Colonic mucosa (tissue), 4 donors: ENCODE measurements at places on chromosomes 5 and 9. TPM values are rescaled to one million over a fixed set of nuclear protein-coding genes. Genes with fewer than 3 reads are reported as not detected.

- H3K4me3 ChIP-seq: no peak overlapping the region
- no peaks in the 10 kb centered on the region for H3K36me3 ChIP-seq
- no peak for DNase-seq
- no peaks in the 10 kb centered on the region for H3K4me1 ChIP-seq
These were observed 98.8 kb upstream of the ADRA1B start for GRCh38 chr5:159817262-159818029.

- no peaks in the 10 kb centered on the region for H3K36me3 ChIP-seq
- no peak overlapping the region for H3K4me3 ChIP-seq
- H3K27ac ChIP-seq: no peak overlapping the region
These were observed 172.1 kb downstream of the FER start for GRCh38 chr5:108919591-108920326.

- no peaks in the 10 kb centered on the region for H3K27me3 ChIP-seq
- H3K4me1 ChIP-seq: no peaks in the 10 kb centered on the region
- H3K4me3 ChIP-seq: no peak overlapping the region
- no peaks in the 10 kb centered on the region for H3K36me3 ChIP-seq
These were observed 76.1 kb downstream of the SLC1A3 start for GRCh38 chr5:36682499-36682898.

DNA sequence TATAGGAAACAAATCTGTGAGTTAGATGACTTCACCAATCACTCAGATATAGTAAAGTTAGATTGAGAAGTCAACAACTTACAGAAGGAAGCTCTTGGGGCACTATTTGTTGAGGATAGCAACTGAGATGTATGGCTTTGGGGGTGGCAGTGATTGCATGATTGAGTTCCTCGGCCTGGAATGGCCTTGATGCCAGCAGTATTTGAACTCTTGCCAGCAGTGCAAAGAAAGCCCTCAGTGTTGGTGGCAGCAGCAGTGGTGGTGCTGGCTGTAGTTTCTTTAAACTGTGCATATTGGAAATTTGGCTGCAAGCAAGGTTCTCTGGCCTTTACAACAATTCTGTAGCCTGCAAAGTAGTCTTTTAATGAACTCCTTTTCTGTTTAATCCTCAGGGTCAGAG lies 41.4 kb upstream of the PJA2 start:
- no peaks in the 10 kb centered on the region for H3K36me3 ChIP-seq
- H3K4me3 ChIP-seq: no peak overlapping the region
- DNase-seq: no peak
- no peak overlapping the region for H3K27ac ChIP-seq
- H3K27me3 ChIP-seq: no peaks in the 10 kb centered on the region
- H3K4me1 ChIP-seq: no peaks in the 10 kb centered on the region

- no peak overlapping the region for H3K27ac ChIP-seq
- H3K36me3 ChIP-seq: no peaks in the 10 kb centered on the region
- no peaks in the 10 kb centered on the region for H3K27me3 ChIP-seq
- no peaks in the 10 kb centered on the region for H3K4me1 ChIP-seq
- H3K4me3 ChIP-seq: no peak overlapping the region
These were observed 43.2 kb downstream of the FBXO4 start for GRCh38 chr5:41968153-41968723.

DNA sequence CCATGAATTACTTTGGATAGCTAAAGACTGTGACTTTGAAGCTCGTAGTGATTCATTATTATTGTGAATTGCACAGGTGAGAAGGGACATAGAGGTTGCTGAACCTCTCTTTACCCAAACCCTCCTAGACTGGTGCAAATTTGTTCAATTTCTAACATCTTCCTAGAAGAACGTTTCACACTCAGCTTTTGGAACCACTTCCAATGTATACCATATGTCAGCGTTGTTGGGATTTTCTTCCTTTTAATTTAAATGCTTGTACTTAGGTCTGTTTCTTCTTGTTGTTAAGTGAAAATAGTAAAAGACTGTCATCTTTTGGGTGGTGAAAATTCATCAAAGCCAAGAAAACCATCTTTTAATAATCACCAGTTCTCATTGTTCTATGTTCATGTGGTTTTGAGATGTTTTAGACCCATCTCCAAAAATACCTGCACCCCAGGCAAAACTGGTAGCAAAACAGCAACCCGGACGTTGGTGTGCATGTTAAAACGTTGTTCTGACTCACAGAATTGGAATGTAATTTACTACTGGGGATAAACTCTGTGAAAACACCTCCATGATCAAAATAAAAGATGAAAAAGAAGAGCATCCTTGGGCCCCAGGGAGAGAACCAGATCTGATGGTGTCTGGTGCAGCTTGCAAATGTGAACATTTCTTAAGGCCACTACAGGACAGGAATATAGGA lies 238.3 kb downstream of the NPR3 start:
- H3K4me1 ChIP-seq: no peaks in the 10 kb centered on the region
- DNase-seq: no peak
- no peak overlapping the region for H3K4me3 ChIP-seq
- H3K27ac ChIP-seq: no peak overlapping the region

DNA sequence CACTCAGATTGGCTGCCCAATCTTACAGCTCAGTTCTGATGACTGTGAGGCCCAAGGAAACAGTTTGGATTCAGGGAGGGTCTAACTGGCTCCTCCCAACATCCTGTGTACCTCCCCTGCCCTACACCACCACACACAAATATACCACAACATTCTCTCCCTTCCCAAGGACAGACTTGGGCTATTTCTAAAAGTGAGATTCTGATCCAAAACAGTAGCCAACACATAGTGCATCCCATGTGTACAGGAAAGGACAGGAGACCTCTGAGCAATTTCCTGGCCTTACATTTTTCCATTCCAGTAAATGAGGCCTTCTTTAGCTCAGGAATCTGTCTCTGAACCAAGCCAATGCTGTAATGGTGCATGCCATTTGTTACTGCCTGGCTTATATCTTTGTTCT lies 20.8 kb downstream of the ZNF366 start:
- H3K4me3 ChIP-seq: no peak overlapping the region
- DNase-seq: no peak
- H3K36me3 ChIP-seq: no peaks in the 10 kb centered on the region
- H3K27ac ChIP-seq: no peak overlapping the region
- no peaks in the 10 kb centered on the region for H3K27me3 ChIP-seq
- no peaks in the 10 kb centered on the region for H3K4me1 ChIP-seq

TTC23L gene
- total RNA-seq: not detected

ATOSB gene
- total RNA-seq: 44.6 TPM
